Esophagus squamous epithelium (tissue), 5 donors: ENCODE measurements at places on chromosomes 7 and 10.

GRCh38 chr7:23268746-23269145 is 22.2 kb downstream of the GPNMB start:
- DNase-seq = no peak

DNA sequence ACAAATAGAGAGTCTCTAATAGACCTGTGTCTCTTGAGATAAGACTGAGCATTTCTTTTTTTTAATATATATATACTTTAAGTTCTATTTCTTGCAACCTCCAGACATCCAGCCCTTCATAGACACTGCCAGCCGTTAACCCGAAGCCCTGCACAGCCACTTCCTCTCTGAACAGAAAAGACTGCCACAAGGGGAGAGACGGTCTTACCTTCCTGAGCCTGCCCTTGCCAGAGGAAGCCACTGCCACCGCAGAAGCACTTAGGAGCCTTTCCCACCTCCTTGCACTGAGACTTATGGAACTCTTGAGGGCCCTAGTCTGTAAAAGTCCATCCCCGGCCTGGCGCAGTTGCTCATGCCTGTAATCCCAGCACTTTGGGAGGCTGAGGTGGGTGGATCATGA is 31.8 kb upstream of the PRSS1 start:
- no peak for DNase-seq

GRCh38 chr7:137480401-137480800 is 136.9 kb upstream of the PTN start:
- no peak for DNase-seq

- no peak for DNase-seq
Observed at GRCh38 chr10:3828404-3829155, 43.6 kb upstream of the KLF6 start.

- DNase-seq = no peak
Observed at GRCh38 chr10:3879073-3879472, 94.1 kb upstream of the KLF6 start.

GRCh38 chr7:11427686-11428273 is 404.2 kb downstream of the THSD7A start:
- DNase-seq = no peak

- DNase-seq = no peak
Observed at GRCh38 chr10:69721690-69722310, 79.9 kb upstream of the COL13A1 start.

DNA sequence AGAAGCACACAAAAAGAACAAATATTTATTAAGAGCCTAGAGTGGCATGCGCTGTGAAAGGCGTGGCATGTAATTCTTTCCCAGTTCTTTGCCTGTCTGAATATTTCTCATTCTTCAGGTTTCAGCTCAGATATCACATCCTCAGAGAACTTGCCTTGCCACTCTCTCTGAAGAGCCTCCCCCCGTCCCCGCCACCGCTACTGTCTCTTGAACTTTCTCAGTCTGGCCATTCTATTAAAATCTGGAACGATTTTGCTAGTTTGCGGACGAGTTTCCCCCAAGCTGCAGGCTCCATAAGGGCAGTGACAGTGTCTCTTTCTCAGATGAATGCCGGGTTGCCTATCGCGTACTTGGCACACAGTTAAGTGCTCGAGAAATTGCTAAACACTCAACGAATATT is 787 bp upstream of the PLEKHA1 start:
- no peak for DNase-seq

DNA sequence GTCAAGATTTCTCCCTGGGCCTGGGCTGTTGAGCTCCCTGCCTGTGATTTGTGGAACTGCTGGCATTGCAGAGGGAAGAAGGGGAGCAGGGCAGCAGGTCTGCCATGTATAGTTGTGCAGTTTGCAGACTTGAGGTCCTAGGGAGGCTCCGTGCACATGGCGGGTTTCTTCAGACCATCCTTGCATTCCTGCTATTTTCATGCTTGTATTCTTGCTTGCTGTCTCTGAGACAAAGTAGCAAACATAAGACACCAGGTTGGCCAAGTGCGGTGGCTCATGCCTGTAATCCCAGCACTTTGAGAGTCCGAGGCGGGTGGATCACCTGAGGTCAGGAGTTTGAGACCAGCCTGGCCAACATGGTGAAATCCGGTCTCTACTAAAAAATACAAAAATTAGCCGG is 61.1 kb downstream of the NPTX2 start:
- DNase-seq = no peak

- no peak for DNase-seq
Observed at GRCh38 chr10:64059884-64060283, 538.7 kb downstream of the REEP3 start.

DNA sequence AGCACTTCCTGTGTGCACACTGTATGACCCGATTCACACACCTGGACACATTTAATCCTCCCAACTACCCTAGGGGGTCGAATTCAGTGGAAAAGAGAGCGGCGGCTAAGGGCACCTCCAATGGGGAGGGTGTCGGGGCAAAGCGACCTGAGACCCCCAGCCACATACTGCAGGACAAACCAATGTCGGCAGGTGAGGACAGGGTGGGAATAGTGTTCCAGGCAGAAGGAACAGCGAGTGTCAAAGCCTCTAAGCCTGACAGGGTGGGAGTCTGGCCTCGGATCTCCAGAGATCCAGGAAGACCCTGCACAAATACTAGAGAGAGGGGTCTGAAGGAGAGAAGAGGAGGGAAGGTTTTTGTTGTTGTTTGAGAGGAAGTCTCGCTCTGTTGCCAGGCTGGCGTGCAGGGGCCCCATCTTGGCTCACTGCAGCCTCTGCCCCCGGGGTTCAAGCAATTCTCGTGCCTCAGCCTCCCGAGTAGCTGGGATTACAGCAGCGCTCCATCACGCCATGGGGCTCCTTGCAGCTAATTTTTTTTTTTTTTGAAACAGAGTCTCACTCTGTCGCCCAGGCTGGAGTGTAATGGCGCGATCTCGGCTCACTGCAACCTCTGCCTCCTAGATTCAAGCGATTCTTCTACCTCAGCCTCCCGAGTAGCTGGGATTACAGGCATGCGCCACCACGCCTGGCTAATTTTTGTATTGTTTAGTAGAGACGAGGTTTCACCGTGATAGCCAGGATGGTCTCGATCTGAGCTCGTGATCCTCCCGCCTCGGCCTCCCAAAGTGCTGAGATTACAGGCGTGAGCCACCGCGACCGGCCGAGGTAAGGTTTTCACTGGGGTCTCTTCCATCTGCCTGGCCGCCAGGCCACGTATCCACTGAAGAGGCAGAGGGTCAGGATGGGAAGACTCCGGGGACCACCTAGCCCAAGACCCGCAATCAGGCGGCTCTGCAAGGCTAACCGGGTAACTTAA is 1.2 kb upstream of the ARPC1B start:
- no peak for DNase-seq

GRCh38 chr7:79692015-79692414 is 238.5 kb upstream of the MAGI2 start:
- no peak for DNase-seq

GRCh38 chr7:50358041-50358705 is 53.7 kb downstream of the IKZF1 start:
- no peak for DNase-seq

- no peak for DNase-seq
Observed at GRCh38 chr10:132899751-132900065, 42.7 kb downstream of the CFAP46 start.

DNA sequence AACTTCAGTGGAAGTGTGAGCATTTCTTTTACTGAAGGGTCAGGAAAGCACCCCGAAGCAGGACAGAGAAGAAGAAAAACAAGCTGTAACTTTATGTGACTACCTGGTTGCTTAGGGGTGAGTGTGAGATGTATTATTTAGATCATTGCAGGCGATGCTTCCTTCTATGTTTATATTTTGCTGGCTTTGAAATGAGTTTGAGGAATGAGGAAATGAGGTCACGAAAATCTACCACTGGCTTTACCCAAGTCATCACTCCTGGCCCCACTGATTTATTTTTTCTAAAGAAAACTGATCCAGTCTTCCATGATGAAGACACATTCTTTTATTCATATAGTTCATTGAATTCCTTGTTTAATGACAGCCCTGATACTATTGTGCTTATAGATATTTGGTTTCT is 716.6 kb upstream of the FZD8 start:
- no peak for DNase-seq

- DNase-seq = no peak
Observed at GRCh38 chr7:142111499-142111898, at the start of gene MGAM2. Gene MGAM2, plus strand, starts transcription at chr7:142111718. Its CDS starts 5,156 bp downstream, at chr7:142116874.

DNA sequence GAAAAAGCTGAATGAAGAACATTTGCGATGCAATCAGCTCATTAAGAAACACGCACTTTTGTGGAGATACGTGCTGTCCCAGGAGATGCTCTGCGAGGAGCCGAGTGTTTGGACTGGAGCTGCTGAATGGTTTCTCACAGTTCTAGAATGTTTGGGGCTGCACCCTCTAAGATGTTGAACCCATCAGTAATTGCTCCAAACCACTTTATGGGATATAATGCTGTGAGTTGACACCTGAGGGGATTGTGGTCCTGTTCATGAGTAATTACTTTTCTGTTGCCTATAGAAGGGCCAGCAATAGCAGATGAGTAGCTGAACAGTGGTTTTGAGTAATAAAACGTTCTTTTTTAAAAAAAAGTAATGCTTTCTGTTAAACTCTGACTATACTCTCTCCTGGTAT is 63.1 kb downstream of the IKZF1 start:
- no peak for DNase-seq

DNA sequence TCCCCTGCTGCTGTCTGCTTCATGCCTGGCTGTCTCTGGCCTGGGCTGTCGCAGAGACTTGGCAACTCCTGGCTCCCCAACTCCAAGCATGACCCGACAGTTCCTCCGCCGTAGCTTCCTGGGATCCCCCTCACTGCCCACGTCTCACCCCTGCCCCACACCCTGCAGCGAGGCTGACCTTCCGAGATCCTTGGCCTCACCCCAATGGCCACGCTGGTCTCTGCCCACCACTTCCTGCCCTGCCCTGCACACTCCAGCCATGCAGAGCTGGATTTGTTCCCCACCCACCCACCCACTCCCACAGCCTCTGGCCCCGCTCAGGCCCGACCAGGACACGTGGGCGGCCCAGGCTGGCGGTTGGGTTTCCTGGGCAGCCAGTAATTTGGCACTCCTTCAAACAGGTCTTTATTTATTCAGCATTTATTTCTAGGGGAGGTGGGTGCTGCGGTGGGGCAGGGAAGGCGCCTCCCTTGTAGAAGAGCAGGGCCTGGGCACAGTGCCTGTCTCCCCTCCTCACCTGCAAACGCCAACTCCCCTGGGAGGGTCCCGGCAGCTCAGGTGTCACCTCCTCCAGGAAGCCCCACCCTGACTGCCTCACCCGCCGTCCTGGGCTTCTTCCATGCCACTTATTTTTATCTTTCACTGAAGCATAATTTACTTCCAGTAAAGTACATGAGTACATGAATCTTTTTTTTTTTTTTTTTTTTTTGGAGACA is 25.5 kb downstream of the GTF2IRD1 start:
- no peak for DNase-seq

- DNase-seq = no peak
Observed at GRCh38 chr10:120458432-120458831, 1.4 kb downstream of the PLPP4 start.

- no peak for DNase-seq
Observed at GRCh38 chr7:158300427-158300826, 287.2 kb downstream of the PTPRN2 start.

GRCh38 chr10:91345716-91346115 is 64.4 kb upstream of the HECTD2 start:
- DNase-seq = no peak

DNA sequence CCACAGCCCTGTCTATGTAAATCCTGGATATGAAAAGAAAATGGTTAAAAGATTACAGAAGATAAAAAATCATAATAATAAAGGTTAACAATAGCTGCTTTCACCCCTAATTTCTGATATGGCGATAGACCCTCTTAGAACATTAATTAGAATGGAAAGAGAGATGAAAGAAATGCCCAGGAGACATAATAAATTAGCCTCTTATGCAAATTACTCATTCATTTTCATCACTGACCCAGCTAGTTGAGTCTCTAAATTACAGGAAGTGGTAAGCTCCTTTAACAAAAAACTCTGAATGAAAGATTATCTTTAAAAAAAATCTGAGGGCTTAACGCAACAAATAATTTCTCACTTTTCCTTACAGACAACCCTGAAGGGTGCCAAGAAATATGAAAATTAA is 12.4 kb downstream of the GFRA1 start:
- no peak for DNase-seq

GRCh38 chr7:44547536-44548231 is 6.6 kb upstream of the NPC1L1 start:
- DNase-seq = no peak

DNA sequence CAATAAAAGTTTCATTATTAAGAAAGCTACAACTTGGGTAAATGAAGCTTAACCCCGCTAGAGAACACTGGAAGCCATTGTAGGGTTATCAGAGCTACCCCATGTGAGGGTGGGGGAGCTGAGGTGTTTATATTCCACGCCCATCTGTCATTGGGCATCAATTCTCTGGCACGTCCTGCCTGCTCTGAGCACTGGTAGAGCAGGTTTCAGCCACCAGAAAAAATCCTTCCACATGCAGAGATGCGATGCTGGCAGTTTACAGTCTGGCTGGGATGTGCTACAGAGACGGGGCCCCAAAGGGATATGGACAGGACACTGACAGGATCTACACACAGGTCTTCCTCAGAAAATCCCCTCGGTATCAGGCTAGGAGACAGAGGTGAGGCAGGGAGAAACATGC is 15.9 kb upstream of the RAPGEF5 start:
- DNase-seq = no peak

- no peak for DNase-seq
Observed at GRCh38 chr10:8272794-8273425, 218.4 kb downstream of the GATA3 start.

DNA sequence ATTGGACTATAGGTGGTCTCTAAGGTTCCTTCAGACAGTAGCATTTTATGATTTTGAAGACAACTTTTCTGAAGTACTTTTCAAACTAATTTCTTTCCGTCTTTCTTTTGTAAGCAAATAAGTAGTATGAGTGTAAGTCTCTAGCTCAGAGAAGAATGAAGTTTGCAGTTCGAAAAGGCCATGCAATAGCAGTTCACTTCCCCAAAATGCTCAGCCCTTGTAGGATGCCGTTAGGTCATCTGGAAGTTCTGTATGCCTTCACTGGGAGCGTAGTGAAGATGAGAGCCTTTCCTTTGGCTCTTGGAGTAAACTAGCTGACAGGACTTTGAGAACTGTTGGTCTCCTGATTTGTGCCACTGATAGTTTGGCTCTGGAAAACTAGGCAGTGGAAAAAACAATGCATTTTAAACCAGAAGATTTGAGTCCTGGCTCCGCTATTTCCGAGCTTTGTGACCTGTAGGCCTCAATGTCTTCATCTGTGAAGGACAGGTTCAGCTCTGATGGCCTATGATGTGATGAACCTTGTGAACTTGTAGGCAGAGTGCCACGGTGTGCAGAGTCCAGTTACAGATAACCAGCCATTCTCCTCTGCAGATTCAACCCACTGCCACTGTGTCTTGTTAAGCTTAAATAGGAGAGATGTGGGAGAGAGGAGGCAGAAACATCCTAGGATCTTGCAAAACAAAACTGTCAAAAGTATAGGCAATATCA is 18.8 kb downstream of the SGPL1 start:
- DNase-seq = no peak

GRCh38 chr7:116955801-116956476 is 2.6 kb downstream of the ST7 start:
- DNase-seq = no peak

GRCh38 chr10:23238015-23238414 is 45.9 kb downstream of the PTF1A start:
- no peak for DNase-seq
